ENCODE measurements at places on chromosomes 1 and 21.

GRCh38 chr1:42379794-42380585 is 602 bp upstream of the RIMKLA start:
- DNase-seq, result no peak

DNA sequence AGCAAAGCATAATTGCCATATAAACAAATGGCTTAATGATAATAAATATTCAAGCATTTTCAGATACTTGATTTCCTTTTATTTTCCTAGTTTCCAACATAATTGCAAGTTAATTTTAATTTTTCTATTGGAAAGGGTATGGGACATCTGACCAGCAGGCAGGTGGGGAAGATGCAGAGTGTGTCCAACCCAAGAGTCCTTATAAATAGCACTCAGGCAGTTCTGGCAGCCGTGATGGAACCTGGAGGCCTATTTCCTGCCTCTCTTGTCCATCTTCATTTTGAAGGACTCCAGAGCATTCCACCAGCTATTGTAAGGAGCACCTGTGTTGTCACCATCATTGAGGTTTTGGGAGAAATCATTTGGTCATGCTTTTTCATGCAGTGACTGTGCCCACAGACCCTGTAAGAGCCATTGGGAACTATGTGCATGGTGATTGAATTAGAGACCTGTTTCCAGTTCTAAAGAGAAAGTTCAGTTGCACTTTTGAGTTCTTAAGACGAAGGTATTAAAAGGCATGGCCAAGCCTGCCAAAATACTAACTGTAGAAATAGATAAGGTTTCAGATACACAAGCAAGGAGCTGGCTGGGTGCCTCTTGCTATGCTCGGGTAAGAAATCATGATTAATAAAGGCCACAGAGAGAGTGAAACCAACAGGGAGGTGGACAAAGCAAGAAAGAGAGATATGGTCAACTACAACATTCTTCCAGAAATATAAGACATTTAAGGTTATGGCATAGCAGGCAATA is 92.3 kb downstream of the SPATA46 start:
- DNase-seq, result no peak

GRCh38 chr1:228281631-228282328 is 73.9 kb downstream of the OBSCN start:
- DNase-seq, result no peak

DNA sequence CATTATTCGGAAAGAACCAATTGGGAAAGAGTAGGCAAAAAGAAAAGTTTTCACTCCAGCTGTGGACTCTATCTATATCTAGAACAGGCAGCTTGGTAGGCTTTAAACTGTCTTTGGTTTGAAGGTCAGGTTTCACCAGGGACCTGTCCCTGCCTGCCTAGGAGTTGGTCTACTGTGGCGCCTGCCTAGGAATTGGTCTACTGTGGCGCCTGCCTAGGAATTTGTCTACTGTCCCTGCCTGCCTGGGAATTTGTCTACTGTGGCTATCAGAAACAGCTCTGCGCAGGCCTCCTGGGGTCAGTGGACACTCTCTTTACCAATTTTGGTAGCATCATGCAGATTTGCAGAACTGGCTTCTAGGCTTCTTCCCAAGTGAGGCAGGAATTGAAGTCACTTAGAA is 13.8 kb downstream of the USP25 start:
- DNase-seq, result no peak

DNA sequence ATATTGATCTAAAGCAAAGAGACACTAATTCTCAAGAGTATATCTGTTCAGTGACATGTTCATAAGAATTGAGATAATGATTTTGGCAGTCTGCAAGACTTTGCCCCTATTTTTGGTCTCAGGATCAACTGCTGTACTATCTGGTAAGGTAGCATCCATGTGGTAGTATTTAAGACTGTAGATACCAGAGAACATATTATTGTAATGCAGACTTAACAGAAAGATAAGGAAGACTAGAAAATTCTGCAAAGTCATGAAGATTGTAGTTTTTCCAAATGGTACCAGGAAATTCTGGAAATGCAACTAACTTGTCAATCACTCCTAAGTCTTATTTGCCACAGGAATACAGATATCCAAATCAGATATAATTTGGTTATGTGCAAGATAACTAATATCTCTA is 35.1 kb downstream of the RNF2 start:
- no peak for DNase-seq

GRCh38 chr1:100219883-100220282 is 29.8 kb downstream of the DBT start:
- no peak for DNase-seq

- no peak for DNase-seq
These were observed 239.7 kb upstream of the PLD5 start for GRCh38 chr1:242764161-242764560.

Measured in stimulated activated CD8-positive, alpha-beta memory T cell treated with anti-CD3 and anti-CD28 coated beads, Interleukin-7, amount 100 ng/mL, for 1 hour (primary cell).